Aortic smooth muscle cell (primary cell): ENCODE measurements at places on chromosomes 7 and 10. TPM values are rescaled to one million over a fixed set of nuclear protein-coding genes. Genes with fewer than 3 reads are reported as not detected.

The TFR2 gene
- 0.31 and 0.40 TPM in 2 replicates for total RNA-seq

The SLC18A3 gene
- not detected in 2 replicates for total RNA-seq

The DNAJC12 gene
- 1.6 and 2.5 TPM in 2 replicates for total RNA-seq

The HHEX gene
- total RNA-seq, result 1.6 and 4.6 TPM in 2 replicates

The MMD2 gene
- not detected in 2 replicates for total RNA-seq

The TRIM50 gene
- total RNA-seq, result not detected in 2 replicates

The HACD1 gene
- total RNA-seq, result 10.4 and 11.6 TPM in 2 replicates

The ZNF736 gene
- total RNA-seq, result 9.5 and 10.9 TPM in 2 replicates

The SLC13A4 gene
- 1.6 and 2.3 TPM in 2 replicates for total RNA-seq

The RSPH10B2 gene
- 0.19 TPM in 1 of 2 replicates, not detected in the other for total RNA-seq

The VWC2 gene
- not detected in 2 replicates for total RNA-seq

The SFTPA1 gene
- total RNA-seq, result not detected in 2 replicates

The FAM180A gene
- 69.9 and 78.5 TPM in 2 replicates for total RNA-seq

The PKD2L1 gene
- total RNA-seq, result not detected in 2 replicates

The ANKRD61 gene
- total RNA-seq, result 0.12 and 0.26 TPM in 2 replicates

The CPA2 gene
- not detected in 2 replicates for total RNA-seq

The SORCS1 gene
- under 0.01 TPM in 1 of 2 replicates, not detected in the other for total RNA-seq

The MOSPD3 gene
- 4.0 and 6.9 TPM in 2 replicates for total RNA-seq

The FGFBP3 gene
- total RNA-seq, result 0.56 and 1.1 TPM in 2 replicates

The AFAP1L2 gene
- total RNA-seq, result 0.06 and 0.13 TPM in 2 replicates

The GARS1 gene
- 153 and 164 TPM in 2 replicates for total RNA-seq

The FANK1 gene
- 5.7 and 12.0 TPM in 2 replicates for total RNA-seq

The VGF gene
- 0.13 TPM in 1 of 2 replicates, not detected in the other for total RNA-seq

The MYO3A gene
- not detected in 2 replicates for total RNA-seq

The HUS1 gene
- 17.0 and 20.1 TPM in 2 replicates for total RNA-seq

The MSS51 gene
- 1.1 and 1.2 TPM in 2 replicates for total RNA-seq

The AGAP4 gene
- 2.1 and 4.1 TPM in 2 replicates for total RNA-seq

The SLC16A12 gene
- 0.25 and 0.53 TPM in 2 replicates for total RNA-seq

The EPDR1 gene
- total RNA-seq, result 51.2 and 99.0 TPM in 2 replicates

The OR6V1 gene
- not detected in 2 replicates for total RNA-seq

The ZNF107 gene
- 1.7 TPM in 2 replicates for total RNA-seq

The ODAD2 gene
- total RNA-seq, result 0.40 and 0.68 TPM in 2 replicates

The TAS2R5 gene
- 0.79 and 0.81 TPM in 2 replicates for total RNA-seq

The SPDYE11 gene
- total RNA-seq, result not detected in 2 replicates

The TMEM178B gene
- 0.06 and 0.26 TPM in 2 replicates for total RNA-seq

The PLCE1 gene
- 1.1 and 1.4 TPM in 2 replicates for total RNA-seq

The PRPS1L1 gene
- total RNA-seq, result 0.06 and 0.13 TPM in 2 replicates
